ENCODE measurements at places on chromosomes 12 and 14.

DNA sequence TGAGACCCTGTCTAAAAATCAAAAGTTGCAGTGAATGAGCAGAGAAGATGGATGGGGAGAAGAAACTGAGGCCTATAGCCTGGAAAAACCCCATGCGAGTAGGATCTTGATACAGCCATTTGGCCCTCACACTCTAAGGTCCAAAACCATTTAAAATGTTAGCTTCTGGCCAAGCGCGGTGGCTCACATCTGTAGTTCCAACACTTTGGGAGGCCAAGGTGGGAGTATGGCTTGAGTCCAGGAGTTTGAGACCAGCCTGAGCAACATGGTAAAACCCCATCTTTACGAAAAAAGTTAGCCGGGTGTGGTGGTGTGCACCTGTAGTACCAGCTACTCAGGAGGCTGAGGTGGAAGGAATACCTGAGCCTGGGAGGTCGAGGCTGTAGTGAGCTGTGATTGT is 19.8 kb downstream of the VRTN start:
- no peak for DNase-seq

GRCh38 chr14:39851202-39851601 is 419.0 kb upstream of the FBXO33 start:
- no peak for DNase-seq

- no peak for DNase-seq
Measured at GRCh38 chr12:21566223-21566906, 38.3 kb downstream of the GYS2 start.

GRCh38 chr12:3364226-3364625 is 126.8 kb upstream of the PRMT8 start:
- DNase-seq, result no peak

DNA sequence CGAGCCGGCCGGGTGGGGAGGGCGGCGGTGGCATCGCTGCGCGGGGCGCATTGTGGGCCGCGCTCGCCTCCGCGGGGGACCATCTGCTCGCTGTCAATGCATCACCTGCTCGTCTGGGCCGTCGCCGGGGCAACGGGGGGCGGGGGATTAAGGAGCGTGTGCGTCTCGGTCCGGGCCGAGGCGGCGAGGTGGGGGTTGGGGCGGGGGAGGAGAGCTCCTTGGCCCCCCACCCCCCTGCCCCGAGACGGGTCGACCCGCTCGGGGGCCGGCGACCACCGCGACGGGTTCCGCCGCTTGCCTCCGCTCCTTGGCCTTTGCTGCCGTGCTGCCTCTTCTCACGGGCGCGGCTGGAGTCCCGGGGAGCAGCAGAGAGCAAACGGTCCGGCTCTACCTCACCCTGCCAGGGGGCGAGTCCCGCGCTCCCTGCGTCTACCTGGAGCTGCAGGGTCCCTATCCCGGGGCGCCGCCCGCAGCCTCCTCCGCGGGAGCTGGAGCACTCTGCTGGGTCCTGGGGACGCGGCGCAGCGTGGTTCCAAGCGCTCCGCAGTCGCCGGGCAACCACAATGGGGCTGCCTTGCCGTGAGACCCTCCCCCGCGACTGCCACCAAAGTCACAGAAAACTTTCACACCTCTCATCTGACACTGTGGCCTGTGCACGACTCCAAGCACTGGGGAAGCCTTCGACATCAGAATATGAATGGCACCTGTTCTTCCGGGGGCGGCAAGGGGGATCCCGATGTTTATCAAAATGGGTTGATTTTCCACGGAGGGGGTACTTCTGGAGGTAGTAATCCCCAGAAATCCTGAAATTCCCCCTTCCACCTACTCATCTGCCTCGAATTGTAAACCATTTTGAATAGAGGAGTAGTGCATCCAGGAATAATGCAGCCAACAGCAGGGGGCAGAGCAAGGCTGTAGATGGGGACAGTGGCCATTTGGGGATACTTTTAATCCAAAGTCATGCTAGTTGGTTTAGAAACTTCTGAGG is at the start of gene C12orf42:
C12orf42 (minus strand) TSS at position 500 of the 988 bp plus-strand sequence. CDS start 17,542 bp downstream, outside the sequence.
- DNase-seq, result no peak

DNA sequence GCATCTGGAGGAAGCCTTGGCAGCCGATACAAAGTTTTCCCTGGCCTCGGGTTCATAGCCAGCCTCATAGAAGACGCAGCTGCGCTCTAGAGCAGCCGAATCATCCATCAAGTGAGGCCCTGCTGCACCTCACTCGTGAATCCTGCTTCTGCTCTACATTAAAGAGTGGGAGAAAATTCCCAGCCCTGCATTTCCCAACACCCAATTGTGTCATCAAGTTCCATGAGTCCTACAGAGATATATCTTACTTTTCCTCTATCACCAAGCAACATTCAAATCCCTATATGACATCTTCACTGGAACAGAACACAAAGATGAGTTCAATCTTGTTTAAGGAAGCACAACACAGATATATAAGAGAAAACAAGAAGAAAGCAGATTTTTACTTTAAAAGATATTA is 139.3 kb downstream of the TTC7B start:
- DNase-seq, result no peak

GRCh38 chr12:102629262-102629888 is 149.0 kb upstream of the IGF1 start:
- DNase-seq, result no peak

GRCh38 chr14:89990218-89990617 is 34.5 kb downstream of the TDP1 start:
- no peak for DNase-seq

DNA sequence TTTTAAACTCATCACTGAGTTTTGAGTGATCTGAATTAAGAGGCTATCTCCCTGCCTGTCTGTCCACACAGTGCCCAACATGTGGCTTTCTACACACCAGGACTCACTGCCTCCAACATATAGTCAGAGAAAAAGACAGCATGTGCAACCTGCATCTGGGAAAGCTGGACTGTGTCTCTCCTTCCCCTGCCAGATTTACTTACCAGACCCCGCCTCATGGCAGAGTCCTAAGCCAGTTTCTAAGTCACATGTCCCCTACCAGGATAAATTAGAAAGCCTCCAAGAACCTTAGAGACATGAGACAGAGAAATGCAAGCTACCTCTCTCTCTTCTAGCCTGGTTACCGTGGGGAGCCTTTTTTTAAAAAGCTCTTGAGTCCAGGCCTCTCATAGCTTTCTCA is 2.7 kb upstream of the HDAC7 start:
- no peak for DNase-seq

- no peak for DNase-seq
Measured at GRCh38 chr14:71891185-71891584, 41.0 kb upstream of the RGS6 start.

- no peak for DNase-seq
Measured at GRCh38 chr12:46477541-46477940, 105.0 kb upstream of the SLC38A2 start.

- no peak for DNase-seq
Measured at GRCh38 chr12:89707703-89708564, 704 bp downstream of the ATP2B1 start.

GRCh38 chr14:29311983-29312382 is 545.4 kb downstream of the FOXG1 start:
- DNase-seq, result no peak

DNA sequence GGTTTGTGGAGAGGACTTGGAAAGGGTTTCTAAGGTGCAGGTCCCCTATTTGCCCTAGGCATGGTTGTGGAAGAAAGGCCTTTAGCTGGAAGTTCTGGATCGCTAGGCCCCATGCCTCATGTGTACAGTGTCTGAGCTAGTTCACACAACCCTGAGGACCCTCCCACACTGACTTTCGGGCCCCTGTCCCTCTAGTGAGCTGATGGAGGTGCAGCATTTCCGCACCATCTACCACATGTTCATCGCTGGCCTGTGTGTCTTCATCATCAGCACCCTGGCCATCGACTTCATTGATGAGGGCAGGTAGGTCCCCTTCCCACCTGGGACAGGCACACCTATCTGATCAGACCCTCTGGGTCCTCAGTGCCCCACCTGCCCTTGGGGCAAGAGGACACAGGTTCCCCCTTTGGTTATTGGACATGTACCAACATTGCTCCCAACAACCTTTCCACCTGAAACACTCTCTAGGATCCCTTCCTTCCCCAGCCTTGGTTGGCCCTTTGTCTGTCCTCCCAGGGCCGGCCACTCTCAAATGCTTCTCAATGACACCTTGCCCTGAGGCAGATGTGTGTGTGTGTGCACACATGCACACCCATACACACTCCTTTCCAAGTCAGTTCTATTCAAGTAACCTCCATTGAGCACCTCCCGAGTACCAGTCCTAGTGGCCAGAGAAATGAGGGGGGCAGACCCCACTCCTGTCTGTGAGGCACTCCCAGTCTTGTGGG is 2.6 kb downstream of the SOAT2 start:
- no peak for DNase-seq

GRCh38 chr14:37150414-37150813 is 22.0 kb downstream of the SLC25A21 start:
- no peak for DNase-seq

GRCh38 chr14:49058511-49058910 is 527.7 kb downstream of the RPS29 start:
- no peak for DNase-seq

- no peak for DNase-seq
Measured at GRCh38 chr12:92556637-92557421, 146.0 kb upstream of the PLEKHG7 start.

GRCh38 chr12:61896436-61896835 is 363.8 kb upstream of the USP15 start:
- DNase-seq, result no peak

DNA sequence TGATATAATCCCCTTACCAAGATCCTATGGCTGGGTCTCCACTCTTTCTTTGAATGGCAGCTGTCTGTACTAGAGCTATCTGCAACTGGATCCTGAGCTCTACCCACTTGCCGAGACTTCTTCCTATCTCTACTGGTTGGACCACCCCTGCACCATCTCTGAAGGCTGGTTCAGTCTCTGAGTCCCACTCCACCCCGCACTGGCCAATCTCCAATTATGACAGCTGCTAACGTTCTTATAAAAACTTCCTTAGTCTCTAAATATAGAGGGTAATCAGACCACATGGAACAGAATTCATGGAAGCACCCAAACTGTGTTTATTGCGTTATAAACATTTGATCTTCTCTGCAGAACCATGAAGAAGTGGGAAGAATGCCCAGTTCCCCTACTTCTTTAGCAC is 186.6 kb upstream of the EEA1 start:
- no peak for DNase-seq

DNA sequence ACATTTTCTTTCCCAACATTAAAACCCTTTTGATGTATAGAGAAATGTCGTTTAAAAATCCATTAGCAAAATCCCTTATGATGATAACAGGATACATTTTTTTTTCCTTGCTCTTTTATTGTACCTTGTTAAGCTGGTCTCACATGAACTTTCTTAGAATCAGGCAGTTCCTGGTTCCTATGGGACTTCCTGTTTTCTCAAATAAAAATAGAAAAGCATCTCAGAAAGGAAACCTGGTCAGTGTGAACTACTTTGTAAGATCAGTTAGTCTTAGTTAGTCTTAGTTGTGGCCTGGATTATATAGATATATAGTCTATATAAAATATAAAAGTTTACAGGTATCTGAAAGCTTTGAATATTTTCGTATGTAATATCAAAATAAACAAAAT is 40.3 kb downstream of the LEMD3 start:
- DNase-seq, result no peak

DNA sequence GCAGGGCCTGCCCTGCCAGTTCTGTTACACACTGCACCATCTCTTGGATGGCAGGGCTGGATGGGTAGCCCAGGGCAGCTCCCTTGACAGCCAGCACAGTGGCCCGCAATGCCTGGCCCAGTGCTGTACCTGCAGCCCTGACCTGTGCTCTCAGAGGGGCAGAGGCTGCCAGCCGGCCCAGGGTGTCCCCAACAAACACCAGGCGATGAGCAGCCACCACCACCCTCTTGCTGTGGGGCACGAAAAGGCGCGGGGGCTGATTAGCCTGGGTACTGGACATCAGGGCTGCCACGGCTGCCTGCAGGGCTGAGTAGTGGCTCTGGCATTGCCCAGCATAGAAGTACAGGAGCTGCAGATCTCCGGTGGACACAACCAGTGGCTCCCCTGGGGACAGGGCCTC is 4.6 kb upstream of the SLC22A17 start:
- DNase-seq, result no peak

- DNase-seq, result no peak
Measured at GRCh38 chr14:90651271-90651804, 164.9 kb downstream of the TTC7B start.

GRCh38 chr12:92573104-92573503 is 129.7 kb upstream of the PLEKHG7 start:
- DNase-seq, result no peak

DNA sequence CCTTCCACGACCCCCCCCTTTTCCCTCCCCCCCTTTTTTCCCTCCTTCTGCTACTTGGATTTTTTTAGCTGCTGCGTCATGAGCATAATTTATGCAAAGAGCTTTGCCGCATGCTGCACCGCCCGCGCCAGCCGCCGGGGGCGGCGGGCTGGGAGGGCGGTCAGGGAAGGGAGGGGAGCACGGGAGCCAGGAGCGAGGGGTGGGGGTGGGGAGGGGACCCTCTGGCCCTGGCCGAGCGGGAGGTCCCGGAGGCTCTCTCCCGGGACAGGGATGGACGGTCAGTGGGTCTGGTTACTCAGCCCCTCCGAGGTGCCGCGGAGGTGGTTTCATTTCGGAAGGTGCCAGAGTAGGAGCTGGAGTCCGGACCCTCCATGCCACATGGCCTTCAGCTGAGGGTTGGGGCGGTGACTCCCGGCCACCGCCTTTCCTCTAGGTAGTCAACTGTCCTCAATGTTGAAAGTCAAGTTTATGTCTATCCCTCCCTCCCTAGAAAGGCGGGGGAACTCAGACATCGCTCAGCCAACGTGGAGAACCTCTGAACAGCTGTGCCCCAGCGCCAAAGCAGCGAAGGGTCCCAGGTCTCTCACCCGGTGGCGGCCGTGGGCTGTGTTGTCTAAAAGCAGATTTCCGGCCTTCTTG is at the start of gene POU6F1:
POU6F1 (minus strand) TSS at position 95 of the 639 bp plus-strand sequence. CDS start 11,226 bp downstream, outside the sequence.
- DNase-seq, result no peak

GRCh38 chr12:19719672-19720071 is 280.4 kb downstream of the AEBP2 start:
- no peak for DNase-seq

- DNase-seq, result no peak
Measured at GRCh38 chr12:56221232-56221756, 428 bp downstream of the RNF41 start.

DNA sequence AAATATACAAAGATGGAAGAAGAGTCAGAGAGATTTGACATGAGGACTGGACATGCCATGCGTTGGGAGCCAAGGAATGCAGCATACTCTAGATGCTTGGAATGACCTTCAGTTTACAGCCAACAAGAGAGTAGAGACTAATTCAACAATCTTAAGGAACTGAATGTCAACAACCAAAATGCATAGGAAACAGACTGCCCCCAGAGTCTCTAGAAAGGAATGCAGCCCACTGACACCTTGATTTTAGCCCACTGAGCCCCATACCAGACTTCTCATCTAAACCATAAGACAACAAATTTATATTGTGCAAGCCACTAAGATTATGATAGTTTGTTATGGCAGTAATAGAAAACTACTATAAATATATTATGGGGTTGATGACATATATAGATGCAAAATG is 611.2 kb downstream of the RPS29 start:
- no peak for DNase-seq

GRCh38 chr12:49496417-49497360 is 42.1 kb upstream of the KCNH3 start:
- no peak for DNase-seq

GRCh38 chr14:101726295-101726953 is 35.1 kb upstream of the PPP2R5C start:
- DNase-seq, result no peak

- no peak for DNase-seq
Measured at GRCh38 chr14:95054346-95055280, 102.7 kb downstream of the DICER1 start.

Data from brain pericyte (primary cell).